ENCODE measurements at places on chromosomes 16 and 17.

- DNase-seq: no peak
Measured at GRCh38 chr16:11581678-11582077, 5.0 kb downstream of the LITAF start.

DNA sequence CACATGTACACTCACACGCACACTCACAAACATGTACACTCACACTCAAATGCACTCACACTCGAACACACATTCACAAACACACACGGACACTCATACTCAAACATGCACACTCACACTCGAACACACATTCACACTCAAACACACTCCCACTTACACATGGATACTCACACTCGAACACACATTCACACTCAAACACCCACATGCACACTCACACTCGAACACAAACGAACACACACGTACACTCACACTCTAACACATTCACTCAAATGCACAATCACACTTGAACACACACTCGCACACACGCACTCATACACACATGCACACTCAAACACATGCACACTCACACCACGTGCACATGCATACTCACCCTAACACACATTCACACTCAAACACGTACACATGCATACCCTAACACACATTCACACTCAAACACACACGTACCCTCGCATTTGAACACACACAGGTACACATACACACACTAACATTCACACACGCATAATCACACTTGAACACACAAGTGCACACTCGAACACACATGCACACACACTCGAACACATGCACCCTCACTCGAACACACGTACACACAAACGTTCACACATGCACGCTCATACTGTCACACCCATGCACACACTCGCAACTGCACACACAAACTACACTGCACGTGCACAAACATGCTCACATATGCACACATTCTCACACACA, 41.8 kb downstream of the CFAP20 start:
- no peak for DNase-seq

DNA sequence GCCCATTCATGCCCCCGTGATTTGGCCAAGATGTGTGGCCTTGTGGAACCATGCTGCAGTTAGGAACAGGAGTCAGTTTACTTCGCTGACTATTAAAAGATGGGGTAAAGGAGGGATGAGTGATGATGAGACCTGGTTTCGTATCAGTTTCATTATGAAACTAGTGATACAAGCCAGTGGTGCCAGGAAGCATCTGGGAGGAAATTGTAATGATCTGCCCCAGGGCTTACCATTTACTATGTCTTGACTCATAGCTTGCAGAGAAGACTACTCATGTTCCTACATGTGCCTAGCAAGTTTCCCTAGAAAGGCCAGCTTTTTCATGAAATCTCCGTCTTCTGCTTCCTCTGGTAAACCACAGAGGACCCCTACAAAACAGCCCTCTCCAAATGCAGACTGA, 23.2 kb downstream of the CDH3 start:
- no peak for DNase-seq

DNA sequence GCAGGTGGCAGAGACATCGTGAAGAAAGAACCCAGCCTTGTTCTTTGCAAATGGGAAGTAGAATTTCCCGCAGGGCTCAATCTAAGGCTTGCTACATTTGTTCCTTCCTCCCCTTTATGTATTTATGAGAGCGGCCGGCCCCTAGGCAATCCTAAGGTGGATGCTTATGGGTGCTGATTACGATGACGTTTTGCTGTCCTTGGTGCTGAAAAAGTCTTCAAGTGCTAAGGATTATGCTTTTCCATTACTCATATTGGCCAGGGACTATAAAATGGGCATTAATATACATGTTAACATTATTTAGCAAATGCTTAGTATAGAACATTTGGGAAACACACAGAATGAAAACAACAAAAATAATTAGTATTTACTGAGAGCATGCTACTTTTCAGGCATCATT, 313.3 kb upstream of the XYLT1 start:
- DNase-seq: no peak

DNA sequence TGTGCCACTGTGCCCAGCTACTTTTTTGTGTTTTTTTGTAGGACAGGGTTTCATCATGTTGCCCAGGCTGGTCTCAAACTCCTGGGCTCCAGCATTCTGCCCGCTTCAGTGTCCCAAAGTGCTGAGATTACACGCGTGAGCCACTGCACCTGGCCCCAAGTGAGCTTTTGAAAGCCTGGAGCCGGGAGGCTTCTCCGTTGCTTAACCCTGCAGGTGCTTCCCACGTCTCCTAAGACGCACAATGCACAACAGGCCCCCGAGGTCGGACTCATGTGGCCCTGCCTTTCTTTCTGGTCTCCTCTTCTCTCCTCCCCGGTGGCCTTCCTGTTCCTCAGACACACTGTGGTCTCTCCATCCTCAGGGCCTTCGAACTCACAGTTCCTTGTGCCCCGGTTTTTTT, 12.5 kb downstream of the RABEP2 start:
- no peak for DNase-seq

- DNase-seq: peak; percentile 90
Measured at GRCh38 chr17:1487939-1488825, 4.3 kb downstream of the MYO1C start.

DNA sequence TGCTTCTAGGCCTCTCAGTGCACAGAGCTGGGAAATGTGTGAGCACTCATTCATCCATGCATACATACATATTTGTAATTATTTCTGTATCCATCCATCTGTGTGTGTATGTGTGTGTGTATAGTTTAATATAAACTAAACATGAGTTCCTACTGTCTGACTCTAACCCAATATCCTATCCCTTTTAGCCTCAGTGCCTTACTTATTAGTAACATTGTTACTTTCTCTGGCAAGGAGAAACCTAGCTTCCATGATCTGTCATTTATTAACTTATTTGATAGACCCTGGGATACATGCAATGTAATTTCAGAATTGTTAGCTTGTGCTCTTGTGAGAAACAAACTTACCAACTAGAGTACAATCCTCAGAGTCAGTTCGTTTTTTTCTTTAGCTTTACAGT, 59.0 kb upstream of the WSCD1 start:
- DNase-seq: no peak

- no peak for DNase-seq
Measured at GRCh38 chr17:41667280-41668041, 21.2 kb upstream of the EIF1 start.

DNA sequence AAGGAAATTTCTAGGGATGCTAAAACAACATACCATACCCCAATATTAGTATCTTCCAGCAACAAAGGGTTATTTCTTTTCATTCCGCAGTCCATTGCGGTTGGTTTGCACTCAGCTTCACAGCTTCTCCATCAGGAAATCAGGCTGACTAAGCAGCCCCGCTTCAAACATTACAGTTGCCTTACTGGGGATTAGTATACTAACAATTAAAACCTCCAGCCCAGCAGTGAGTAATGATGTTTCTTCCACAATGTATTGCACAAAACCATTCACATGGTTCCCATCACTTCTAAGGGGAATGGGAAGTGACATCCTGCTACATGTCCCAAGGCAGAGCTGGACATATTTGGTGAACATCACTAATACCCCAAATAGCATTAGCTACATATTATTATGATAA, 1384.9 kb downstream of the CDH8 start:
- no peak for DNase-seq

- no peak for DNase-seq
Measured at GRCh38 chr17:54971147-54971546, 2.6 kb downstream of the STXBP4 start.

DNA sequence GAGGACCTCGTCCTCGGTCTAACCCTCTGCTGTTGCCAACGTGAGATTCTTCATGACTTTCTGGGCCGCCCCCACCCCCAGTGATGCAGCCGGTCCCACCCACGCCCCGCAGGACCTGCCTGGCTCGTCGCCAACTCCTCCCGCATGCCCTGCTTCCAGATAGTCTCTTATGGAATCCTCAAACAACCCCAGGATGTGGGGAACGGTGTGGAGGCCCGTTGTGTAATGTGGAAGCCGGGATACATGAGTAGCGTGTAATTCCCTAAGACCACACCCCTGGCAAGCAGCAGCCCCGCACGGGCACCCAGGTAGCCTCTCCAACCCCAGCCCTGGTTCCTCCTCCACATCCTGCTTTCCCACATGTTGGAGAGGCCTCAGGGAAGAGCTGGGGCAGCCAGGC, 275.9 kb downstream of the C16orf95 start:
- no peak for DNase-seq

DNA sequence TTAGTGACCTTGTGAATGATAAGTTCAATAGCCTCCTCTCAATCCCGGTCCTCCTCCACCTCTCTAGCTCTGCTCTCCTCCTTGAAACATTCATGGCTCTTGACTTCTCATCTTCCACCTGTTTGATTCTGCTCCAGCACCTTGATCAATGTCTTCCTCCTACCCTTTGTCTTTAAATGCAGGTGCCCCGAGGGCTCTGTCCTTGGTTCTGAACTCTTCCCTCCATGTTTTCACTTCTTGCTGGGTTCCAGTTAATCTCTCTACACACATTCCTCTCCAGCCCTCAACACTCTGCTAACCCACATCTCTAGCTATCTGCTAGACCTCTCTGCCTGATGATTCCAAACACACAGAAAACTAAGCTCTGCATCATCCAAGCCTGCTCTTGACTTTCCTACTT, 13.4 kb downstream of the CD300E start:
- DNase-seq: no peak

DNA sequence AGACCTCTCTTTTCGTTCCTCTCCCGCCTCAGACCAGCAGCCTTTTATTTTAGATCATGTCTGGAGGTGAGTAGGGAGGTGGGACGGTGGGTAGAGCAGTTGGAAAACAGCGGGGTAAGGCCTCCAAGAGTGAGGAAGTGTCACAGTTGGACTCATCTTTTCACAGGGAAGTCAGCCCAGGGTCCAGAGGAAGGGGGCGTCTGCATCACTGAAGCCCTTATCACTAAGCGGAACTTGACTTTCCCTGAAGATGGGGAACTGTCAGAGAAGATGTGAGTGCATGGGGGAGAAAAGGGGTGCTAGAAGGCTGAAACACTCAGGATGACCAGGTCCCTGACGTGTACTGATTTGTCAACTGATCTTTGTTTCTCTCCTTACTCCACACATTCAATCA, 461 bp downstream of the LRRC46 start:
- no peak for DNase-seq

DNA sequence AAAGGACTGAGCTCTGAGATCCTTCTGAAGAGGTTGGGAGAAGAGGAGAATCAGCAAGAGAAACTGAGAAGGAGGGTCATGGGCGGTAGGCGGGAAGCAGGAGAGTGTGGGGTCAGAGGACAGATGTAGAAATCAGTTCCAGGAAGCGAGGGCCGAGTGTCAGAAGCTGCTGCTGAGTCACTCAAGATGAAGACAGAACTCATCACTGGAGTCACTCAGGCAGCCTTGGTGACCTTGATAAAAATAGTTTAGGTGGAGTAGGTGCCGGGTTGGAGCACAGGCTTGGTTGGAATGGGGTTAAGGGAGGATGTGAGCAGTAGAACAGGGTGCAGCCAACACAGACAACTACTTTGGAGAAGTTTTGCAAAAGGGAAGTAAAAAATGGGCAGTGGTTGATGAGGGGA, 6.1 kb upstream of the ITGAM start:
- peak; percentile 20 for DNase-seq

DNA sequence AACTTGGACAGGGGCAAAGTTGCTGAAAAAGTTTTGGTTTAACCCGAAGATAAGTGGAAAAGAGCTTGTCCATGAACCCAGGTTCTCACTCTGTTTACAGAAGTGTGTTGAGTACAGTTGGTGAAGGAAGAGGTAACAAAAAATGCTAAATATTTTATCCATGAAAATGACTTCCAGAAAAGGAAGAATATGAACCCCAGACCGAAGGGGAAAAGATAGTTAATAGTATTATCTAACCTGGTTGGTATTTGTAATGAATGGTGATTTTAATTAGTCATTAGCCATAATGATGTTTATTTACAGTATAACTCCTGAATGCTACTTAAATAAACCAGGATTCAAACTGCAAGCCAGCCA, 574 bp upstream of the TMEM106A start:
- DNase-seq: no peak

DNA sequence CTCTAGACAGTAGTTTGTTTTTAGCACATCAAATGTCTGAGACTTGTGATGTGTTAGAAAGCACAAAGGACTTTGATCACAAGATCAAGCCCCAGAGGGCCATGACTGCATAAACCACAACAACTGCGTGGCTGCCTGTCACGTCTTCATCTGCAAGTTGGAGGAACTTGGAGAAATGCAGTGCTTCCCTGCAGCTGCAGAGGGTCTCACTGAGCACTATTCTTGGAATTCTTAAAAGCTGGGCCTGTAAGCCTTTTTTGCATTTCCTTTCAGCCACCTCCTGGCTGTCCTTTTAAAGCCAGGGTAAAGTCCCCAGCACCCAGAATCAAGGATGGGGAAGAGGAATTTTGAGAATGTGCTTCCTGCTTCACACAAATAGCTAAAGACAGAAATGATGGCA, 431.3 kb downstream of the MAF start:
- no peak for DNase-seq

- no peak for DNase-seq
Measured at GRCh38 chr17:42908872-42909700, 8.5 kb downstream of the G6PC1 start.

DNA sequence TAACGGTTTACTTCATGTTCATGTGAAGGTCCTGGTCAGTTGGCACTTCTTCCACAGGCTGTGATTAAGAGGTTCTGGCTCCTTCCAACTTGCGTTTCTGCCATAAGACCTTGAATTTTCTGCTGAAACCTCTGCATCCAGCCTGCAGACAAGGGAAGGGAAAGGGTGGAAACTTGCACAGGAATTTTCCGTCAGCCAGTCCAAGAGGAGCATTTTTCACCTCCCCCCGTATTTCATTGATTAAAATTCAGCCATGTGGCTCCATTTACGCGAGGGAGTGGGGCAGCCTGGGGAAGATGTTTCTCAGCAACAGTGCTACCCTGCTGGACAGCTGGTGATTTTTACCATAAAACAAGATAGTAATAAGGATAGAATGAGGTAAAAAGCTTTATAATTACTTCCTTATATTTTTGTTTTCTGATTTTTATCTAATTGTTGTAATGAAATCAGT, 101.5 kb upstream of the SMIM36 start:
- no peak for DNase-seq

- DNase-seq: no peak
Measured at GRCh38 chr17:9894231-9894630, 10.8 kb downstream of the RCVRN start.

DNA sequence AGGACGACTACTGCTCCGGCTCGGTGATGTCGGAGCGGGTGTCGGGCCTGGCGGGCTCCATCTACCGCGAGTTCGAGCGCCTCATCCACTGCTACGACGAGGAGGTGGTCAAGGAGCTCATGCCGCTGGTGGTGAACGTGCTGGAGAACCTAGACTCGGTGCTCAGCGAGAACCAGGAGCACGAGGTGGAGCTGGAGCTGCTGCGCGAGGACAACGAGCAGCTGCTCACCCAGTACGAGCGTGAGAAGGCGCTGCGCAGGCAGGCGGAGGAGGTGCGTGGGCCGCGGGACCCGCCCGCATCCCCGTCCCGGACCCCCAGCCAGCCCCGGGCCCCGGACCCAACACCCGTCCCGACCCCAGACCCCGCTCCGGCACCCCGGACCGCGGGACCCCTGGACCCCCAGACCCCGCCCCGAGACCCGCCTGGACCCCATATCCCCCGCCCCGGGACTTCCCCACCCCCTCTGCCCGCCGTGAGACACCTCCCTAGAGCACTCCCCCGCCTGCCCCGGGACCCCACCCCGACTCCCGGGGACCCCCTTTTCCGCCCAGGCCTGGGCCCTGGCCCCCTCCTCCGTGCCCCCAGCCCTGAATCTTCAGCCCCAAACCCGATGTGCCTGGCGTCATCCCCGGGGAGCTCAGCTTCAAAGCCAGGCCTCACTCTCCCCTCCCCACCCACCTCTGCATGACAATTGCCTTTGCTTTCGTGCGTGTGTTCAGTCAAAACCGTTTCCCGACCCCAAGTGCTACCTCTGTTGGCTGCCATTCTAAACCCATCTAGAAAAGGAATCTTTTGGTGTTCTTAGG, 594 bp downstream of the MAPK8IP3 start:
- no peak for DNase-seq
